Right renal pelvis (tissue), 4 donors: ENCODE measurements at places on chromosomes 3 and 15. TPM values are rescaled to one million over a fixed set of nuclear protein-coding genes. Genes with fewer than 3 reads are reported as not detected.

CFAP20DC gene
- polyA plus RNA-seq = 3.5 TPM

GPD1L gene
- polyA plus RNA-seq = 25.6 TPM

XCR1 gene
- polyA plus RNA-seq = 0.49 TPM

IL12A gene
- 0.73 TPM for polyA plus RNA-seq

LRRC58 gene
- polyA plus RNA-seq = 37.5 TPM

DNA sequence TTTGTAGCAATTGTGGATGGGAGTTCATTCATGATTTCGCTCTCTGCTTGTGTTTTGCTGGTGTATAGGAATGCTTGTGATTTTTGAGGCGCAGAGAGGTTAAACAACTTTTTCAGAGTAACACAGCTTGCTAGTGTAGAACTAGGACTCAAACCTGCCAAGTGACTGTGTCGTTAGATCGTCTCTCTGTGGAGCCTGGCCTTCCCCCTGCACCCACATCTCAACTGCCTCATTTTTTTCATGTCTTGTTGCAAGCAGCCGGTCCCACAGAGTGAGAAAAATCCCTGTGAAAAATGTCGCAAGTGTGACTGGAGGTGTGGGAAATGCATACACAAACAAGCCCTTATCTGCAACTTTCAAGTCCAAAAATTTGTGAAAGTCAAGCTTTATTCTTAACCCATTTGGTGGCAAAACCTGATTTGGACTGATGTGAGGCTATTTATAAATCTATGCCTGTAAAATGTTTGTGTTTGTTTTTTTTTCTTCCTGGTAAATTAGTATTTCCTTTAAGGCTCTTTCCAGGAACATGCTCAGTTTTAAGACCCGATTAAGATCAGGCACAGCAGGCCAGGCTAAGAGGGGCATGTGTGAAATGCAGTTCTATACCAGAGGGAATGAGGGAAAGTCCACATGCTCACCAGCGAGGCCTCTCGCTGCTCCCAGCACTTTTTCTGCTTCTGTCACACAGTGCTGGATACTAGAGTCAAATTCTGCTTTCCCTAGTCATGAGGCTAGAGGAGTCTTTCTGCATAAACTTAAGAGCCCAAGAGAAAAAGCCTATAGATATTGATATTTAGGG is 25.8 kb downstream of the ST6GAL1 start:
- no peak for DNase-seq

DNA sequence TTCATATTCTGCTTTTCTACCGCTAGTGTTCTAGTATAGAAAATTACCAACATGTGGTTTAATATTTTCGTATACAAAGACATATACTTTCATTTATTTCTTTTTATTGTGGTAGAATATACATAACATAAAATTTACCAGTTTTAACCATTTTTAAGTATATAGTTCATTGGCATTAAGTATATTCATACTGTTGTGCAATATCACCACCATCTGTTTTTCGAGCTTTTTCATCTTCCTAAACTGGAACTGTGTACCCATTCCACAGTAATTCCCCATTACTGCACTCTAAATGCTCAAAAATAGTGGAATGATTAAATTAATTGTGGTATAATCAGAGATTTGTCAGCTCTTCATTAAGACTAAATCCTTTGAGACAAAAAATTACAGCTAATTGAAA is 62.9 kb downstream of the ECT2 start:
- no peak for DNase-seq

- no peak for DNase-seq
Observed at GRCh38 chr3:13853978-13854296, 25.9 kb downstream of the WNT7A start.

DNA sequence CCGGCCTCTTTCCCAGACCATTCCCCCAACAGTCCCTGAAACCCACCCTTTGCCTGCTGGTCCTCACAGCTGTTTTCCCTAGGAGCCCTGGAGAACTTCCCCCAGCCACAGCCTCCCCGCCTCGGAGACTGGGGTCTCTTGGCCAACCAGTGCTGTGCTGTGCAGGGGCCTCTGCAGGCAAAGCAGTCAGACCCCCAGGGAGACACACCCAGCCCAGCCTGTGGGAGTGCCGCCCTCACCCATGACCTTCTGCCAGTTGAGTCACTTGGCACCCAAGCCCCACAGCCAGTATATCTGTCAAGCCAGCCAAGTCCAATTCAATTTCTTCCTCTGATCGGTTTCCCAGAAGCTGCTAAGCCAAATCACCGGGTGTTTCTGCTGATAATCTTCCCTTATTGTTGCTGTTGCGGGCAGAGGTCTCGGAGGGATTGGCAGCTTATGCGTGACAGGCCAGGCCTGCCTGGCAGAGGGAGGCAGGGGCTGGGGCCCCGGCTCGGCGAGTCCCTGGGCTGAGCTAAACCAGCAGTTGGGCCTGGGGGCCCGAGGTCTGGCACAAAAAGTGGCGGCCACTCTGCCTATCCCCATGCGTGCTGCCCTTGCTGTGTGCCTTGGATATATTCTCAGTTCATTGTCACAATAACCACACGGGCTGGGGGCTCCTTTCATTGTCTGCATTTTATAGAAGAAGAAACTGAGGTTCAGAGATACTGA is 65.6 kb upstream of the SLC6A1 start:
- no peak for DNase-seq

GRCh38 chr15:39183164-39183881 is 397.6 kb upstream of the THBS1 start:
- no peak for DNase-seq

GRCh38 chr3:136955813-136956212 is 2.0 kb upstream of the IL20RB start:
- DNase-seq = no peak

- no peak for DNase-seq
Observed at GRCh38 chr3:102057781-102058421, 208.6 kb downstream of the NFKBIZ start.

DNA sequence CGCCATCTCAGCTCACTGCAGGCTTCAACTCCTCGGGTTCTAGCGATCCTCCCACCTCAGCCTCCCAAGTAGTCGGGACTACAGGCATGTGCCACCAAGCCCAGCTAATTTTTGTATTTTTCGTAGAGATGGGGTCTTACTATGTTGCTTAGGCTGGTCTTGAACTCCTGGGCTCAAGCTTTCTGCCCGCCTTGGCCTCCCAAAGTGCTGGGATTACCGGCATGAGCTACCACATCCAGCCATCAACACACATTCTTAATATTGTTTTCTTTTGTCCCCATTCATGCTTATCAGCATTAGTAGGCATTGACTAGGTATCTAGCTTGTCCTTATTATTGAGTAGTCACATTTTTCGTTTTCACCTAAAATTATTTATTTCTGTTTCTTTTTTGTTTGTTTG is 168.3 kb downstream of the GHSR start:
- no peak for DNase-seq

DNA sequence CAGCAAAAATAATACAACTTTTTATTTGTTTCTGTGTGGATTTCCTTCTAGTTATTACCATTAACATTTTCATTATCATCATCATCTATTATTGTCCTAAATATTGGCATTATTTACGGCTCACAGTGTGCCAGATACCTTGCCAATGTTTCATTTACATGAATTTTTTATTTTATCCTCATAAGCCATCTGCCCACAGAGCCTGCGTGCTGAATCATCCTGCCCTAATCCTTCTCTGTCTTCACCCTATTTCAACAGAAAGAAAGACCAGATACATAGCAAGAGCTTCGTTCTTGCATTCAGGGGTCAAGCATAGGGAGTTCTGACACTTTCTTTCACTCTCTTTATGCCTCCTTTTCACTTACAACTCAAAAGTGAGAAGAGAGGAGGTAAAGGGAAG is 82.0 kb downstream of the KCNMB2 start:
- no peak for DNase-seq

DNA sequence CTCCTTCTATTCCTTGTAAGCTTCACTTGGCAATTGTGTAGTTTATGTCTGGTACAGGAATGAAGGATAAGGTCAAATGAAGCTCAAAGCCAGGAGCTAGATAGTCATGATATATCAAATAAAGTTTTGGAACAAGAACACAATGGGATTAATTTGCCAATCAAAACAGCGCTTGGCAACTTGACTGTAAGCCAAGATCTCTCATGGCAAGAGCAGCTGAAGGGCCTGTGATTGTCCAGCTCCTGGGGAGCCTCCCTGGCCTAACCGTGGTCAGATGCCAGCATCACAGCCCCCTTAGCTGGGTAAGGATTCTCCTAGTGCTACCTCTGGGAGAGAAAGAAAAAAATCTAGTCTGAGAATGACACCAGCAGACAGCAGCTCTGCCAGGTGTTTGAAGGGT is 97.2 kb downstream of the LIPC start:
- no peak for DNase-seq

DNA sequence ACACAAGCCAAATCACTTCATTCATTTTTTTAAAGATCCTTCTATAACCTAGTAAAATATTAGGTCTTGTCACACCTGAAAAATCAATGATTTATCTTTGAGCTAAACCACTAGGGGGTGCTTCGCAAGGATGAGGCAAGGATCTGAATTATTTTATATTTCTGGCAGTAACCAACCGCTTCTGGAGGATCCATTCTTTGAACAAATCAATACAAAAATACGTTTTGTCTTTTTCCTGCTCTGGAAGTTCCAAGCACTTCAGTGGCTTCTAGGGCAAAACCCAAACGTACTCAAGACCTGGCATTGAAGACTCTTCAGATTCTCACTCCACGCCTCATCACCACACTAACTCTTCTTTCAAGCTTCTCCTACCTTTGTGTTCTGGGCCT is 486 bp downstream of the LSG1 start:
- no peak for DNase-seq

DNA sequence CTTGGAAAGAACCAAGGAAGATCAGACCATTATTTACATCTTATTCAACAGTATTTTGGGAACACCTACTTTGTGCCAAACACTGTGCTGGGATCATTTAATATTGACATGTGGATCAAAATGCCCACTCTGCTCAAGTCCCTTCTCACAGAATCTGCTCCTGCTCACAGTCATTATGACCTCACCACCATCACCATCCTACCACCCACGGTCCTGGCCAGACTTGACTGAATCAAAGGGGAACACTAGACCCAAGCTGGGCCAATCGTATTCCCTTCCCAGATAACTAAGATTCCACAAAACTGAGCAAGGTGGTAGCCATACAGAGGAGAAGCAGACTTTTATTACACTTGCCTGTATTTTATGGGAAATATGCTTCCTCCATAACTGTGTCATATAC is 3.4 kb upstream of the CEP152 start:
- DNase-seq = no peak

DNA sequence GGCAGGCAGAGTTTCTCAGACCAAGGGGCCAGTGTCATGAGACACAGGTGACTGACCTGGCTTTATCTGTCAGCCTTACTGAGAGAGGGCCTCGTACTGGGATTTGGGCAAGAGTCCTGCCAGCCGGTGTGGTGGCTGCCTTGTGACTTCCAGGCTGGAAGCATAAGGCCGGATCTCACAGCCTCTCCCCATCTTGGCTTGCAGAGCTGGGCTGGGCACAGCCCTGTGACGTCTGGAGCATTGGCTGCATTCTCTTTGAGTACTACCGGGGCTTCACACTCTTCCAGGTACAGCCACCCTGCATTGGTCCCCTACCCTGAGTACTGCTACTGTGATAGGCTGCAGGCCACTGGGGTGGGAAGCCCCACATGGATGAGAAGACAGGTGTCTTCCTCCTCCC is 12.1 kb downstream of the CLK3 start:
- DNase-seq = no peak

DNA sequence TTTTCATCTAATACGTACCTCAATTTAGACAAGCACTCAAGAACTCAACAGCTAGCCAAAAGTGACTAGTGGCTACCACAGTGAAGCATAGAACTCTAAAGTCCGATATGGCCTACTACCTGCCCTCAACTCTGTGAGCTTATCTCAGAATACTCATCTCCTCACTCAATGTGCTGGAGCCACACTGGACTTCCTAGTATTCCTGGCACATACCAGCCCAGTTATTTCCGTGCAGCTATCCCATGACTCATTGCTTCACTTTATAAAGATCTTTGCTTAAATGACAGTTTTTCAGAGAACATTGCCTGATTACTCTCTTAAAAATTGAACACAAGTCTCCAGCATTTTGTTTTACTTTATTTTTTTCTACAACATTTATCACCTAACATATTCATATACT is 524.7 kb downstream of the PYDC2 start:
- DNase-seq = no peak
